ENCODE measurements at places on chromosomes 1 and 21.

GRCh38 chr1:169090308-169090899 is 16.1 kb upstream of the ATP1B1 start:
- DNase-seq = no peak

GRCh38 chr1:15095496-15095875 is 58.1 kb upstream of the TMEM51 start:
- DNase-seq = no peak

GRCh38 chr1:243933495-243933894 is 83.5 kb upstream of the AKT3 start:
- no peak for DNase-seq

GRCh38 chr21:29053656-29054055 is 19.8 kb downstream of the CCT8 start:
- no peak for DNase-seq

DNA sequence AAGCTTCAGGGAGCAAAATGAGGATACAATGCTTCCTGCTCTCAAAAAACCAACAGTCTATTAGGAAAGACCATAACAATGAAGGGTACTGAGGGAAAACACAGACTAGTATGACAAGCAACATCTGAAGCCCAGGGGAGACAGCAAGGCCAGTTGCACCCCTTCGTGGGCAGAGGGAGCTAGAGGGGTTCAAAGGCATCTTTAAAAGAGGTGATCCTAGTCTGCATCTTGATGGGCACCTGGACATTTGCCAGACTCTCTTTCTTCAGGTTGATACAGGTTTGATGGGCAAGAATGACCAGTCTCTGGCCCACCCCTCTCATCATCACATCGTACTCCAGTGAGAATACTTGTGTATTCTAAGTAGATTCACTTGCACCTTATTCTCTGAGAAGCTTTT is 177.7 kb downstream of the VAV3 start:
- DNase-seq = no peak

- DNase-seq = no peak
These were observed at the start of gene MPL for GRCh38 chr1:43337588-43337987. Gene MPL (plus strand): TSS chr1:43337818. CDS start chr1:43337849, 31 bp downstream.

DNA sequence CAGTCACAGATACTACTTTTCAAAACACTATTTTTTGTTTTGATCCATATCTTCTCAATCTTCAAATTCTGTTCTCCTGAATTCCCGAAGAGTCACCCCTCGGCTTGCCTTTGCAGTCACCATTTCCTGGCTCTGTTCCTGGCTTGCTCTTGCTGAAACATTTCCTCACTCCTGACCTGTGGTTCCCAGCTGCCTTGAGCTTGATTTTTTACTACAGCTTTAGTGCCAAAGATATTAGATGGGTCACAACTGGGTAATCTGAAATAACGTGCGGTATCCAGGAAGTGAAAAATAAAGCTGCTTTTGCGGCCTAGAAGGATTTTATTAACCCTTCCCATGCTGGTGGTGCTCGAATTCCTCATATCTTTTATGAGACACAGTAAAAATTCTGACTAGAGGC is 318.8 kb downstream of the PCP4 start:
- DNase-seq = no peak

DNA sequence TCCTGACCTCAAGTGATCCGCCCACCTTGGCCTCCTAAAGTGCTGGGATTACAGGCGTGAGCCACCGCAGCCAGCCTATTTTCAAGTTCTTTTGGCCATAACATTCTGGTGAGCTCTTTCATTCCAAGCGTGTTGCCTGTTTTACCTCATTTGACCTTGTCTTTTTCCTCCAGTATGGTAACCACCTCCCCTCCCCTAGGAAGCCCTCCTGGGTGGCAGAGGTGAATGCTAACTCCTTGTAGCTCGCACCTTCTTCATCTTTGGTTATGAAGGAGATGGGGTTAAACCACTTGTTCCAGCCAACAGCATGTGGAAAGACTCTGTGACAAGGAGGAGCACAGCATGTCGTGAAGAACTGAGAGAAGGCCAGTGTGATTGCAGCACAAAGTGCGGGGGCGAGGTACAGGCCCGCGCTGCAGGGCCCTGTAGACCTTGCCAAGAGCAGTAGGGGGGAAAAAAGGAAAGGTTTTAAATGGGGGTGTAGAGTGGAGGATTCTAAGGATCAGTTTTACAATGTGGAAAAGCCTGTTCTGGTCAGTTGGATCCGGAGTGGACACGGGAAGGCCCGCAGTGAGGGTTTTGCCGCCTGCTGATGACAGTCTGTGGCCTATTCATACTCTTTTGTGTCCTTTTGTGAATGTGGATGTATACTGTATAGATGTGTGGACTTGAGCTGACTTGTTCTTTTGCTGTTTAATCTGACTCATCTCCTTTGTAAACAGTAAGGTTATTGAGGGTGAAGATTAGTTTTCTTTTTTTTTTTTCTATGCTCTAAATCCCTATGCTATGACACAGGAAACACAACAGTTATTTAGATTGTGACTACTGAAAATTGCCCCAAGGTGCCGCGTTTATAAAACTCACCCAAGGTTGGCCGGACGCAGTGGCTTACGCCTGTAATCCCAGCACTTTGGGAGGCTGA is 7.5 kb upstream of the ZNF436 start:
- no peak for DNase-seq

GRCh38 chr1:192732787-192733186 is 76.1 kb upstream of the RGS2 start:
- DNase-seq = no peak

- DNase-seq = no peak
These were observed 170.2 kb upstream of the NFIA start for GRCh38 chr1:60911966-60912697.

- peak; percentile 46 for DNase-seq
These were observed 33.7 kb downstream of the XCL2 start for GRCh38 chr1:168509875-168510791.

DNA sequence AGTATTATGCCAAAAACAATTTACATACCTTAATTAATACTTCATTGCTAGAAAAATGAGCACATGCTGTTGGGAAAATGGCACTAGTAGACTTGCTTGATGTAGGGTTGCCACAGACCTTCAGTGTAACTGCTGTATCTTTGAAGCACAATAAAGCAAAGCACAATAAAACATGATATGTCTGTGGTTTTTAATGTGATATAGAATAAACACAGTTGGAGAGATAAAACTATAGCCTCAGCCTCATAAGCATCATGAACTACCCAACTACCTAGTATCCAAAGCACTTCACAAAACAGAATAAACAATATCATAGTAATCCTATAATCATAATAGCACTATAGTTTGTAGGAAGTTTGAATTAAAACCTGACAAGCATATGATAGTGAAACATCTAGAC is 143.5 kb downstream of the SYT14 start:
- DNase-seq = no peak

DNA sequence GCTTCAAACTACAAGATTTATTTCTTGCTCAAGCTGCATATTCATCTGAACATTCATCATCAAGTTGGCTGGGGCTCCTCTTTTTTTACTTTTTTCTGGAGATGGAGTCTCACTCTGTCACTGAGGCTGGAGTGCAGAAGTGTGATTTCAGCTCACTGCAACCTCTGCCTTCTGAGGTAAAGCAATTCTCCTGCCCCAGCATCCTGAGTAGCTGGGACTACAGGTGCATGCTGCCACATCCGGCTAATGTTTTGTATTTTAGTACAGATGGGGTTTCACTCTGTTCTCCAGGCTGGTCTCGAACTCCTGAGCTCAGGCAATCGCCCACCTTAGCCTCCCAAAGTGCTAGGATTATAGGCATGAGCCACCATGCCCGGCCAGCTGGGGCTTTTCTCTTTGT is 88.3 kb upstream of the C1orf105 start:
- no peak for DNase-seq

DNA sequence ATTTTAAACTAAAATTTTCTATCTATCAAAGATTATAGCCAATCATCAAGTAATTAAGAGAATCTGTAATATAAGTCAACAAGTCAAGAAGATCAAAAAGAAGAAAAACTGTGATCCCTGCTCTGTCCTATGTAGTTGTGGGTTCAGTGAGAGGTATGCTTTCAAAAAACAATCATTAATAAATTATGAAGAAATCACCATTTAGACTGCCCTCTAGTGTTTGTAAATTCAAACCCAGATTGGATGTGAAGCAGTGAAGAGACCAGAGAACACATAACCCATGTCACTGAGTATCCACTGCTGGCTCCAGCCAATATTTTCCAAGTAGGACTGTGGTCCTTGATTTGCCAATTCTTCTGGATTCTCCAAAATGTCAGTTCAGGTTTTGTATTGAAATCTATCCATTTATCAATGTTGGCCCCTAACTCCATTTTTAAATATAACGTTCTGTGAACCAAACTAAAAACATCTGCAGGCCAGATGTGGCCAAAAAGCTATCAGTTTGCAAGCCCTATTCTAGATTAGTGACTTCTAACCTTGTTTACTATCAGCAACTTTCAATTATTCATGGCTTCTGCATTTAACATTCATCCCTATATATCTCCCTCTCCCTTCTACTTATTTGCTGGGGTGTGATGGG is 467.5 kb upstream of the CXADR start:
- no peak for DNase-seq

DNA sequence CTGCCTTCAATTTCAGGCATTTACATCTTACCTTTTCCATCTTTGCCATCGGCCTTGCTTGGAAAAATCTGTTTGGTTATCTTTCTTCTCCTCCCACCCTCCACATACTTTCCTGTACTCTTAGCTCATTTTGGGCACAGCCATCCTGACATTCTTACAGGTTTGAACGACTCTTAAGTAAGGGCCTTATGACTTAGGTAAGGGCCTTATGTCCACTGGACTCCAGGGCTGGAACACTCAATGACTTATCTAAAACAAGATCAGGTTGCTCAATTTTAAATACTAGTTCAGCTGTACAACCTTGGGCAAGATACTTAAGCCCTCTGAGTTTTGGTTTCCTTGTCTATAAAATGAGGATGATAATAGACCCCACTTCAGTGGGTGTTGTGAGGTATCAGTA is 40.9 kb downstream of the C1orf21 start:
- DNase-seq = no peak

- peak; percentile 17 for DNase-seq
These were observed 160.2 kb upstream of the COA6 start for GRCh38 chr1:234212764-234213657.

Data from CD8-positive, alpha-beta memory T cell (primary cell).